ENCODE measurements at places on chromosomes 11 and 22.

GRCh38 chr11:2762451-2762850, 62.7 kb upstream of the KCNQ1OT1 start:
- no peak for DNase-seq

DNA sequence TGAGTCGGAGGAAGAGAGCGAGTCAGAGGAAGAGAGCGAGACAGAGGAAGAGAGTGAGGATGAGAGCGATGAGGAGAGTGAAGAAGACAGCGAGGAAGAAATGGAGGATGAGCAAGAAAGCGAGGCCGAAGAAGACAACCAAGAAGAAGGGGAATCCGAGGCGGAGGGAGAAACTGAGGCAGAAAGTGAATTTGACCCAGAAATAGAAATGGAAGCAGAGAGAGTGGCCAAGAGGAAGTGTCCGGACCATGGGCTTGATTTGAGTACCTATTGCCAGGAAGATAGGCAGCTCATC, 780 bp downstream of the TRIM44 start:
- no peak for DNase-seq

GRCh38 chr22:25282671-25283561, 63.5 kb downstream of the CRYBB2 start:
- no peak for DNase-seq

GRCh38 chr11:60950933-60951605, 907 bp downstream of the SLC15A3 start:
- DNase-seq: no peak

- DNase-seq: no peak
These were observed at the start of gene UPB1 for GRCh38 chr22:24494528-24495364. TSS of gene UPB1 (plus strand) at chr22:24495332. CDS start at chr22:24495404, 72 bp downstream.

DNA sequence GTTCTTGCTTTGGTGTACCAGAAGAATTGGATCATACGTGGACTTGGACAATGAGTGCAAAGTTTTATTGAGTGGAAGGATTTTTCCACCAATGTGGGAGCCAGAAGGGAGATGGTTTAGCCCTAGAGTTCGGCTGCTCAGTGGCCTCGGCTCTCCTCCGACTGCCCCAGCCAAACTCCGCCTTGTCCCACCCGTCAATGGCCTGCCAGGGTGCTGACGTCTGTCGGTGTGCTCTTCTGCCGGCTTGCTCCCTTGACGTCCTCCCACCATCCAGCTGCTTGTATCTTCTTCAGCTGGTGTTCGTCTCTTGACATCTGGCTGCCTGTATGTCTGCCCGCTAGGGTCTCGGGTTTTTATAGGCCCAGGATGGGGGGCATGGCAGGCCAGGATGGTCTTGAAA, 154.8 kb downstream of the APOL5 start:
- DNase-seq: no peak

- no peak for DNase-seq
These were observed 385 bp upstream of the SCO2 start for GRCh38 chr22:50525858-50526107.

- DNase-seq: no peak
These were observed 75.8 kb downstream of the BUD13 start for GRCh38 chr11:116697011-116697410.

GRCh38 chr11:65962141-65962564, 619 bp downstream of the SART1 start:
- no peak for DNase-seq

GRCh38 chr11:122163053-122163819, 47.2 kb upstream of the BLID start:
- DNase-seq: no peak

- no peak for DNase-seq
These were observed 729.4 kb downstream of the METTL15 start for GRCh38 chr11:28837599-28837998.

- DNase-seq: no peak
These were observed 10.4 kb upstream of the RASL10A start for GRCh38 chr22:29325785-29326315.

- DNase-seq: no peak
These were observed 157.3 kb upstream of the CTSC start for GRCh38 chr11:88494848-88495247.

- DNase-seq: no peak
These were observed 319.0 kb downstream of the DDX10 start for GRCh38 chr11:108983636-108984420.

DNA sequence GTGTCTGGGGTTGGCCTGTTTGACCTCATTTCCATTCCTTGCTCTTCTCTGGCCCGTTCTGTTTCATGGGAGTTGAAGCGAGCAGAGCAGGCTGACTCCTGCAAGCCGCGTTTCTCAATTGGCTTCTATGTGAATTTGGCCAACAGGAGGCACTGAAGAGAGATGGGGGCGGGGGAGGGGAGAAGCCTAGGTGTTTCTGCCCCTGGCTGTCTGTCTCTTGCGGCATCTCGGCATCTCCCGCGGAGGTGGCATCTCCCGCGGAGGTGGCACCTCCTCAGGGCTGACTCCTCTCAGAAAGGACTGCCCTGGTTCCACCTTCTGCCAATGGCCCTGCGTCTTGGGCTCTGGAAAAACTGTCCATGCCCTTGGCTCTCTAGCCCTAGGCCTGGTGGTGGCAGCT, 125.6 kb upstream of the CSNK2A3 start:
- no peak for DNase-seq

DNA sequence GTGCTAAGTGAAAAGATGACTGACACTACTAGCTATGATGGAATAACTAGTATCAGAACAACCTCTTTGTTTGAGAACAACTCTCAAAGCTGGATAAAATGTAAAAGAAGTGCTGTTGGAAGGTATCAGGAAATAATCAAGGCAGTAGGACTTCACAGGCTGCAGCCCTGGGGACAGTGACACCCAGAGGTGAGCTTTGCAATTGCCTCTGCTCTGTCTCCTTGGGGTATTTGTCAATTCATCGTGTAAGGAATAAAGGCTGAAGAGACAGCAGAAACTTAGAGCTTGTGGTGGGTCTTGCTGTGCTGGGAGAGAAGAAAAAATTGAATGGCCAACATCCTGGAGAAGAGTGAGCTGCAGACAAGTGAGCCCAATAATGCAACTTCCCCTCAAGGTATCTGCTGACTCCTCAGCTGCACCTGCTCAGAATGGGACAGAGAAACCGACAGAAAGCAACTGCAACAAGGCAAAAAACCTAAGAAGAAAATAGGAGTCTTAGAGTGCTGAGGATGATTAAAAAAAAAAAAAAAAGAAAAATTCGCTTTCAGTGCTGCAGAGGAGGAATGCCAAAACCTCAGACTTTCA, 141.1 kb downstream of the RCN1 start:
- DNase-seq: peak; percentile 27

Measured in cerebellum (tissue), 4 donors.